ENCODE measurements at places on chromosomes 6 and 20. TPM values are rescaled to one million over a fixed set of nuclear protein-coding genes. Genes with fewer than 3 reads are reported as not detected.

DNA sequence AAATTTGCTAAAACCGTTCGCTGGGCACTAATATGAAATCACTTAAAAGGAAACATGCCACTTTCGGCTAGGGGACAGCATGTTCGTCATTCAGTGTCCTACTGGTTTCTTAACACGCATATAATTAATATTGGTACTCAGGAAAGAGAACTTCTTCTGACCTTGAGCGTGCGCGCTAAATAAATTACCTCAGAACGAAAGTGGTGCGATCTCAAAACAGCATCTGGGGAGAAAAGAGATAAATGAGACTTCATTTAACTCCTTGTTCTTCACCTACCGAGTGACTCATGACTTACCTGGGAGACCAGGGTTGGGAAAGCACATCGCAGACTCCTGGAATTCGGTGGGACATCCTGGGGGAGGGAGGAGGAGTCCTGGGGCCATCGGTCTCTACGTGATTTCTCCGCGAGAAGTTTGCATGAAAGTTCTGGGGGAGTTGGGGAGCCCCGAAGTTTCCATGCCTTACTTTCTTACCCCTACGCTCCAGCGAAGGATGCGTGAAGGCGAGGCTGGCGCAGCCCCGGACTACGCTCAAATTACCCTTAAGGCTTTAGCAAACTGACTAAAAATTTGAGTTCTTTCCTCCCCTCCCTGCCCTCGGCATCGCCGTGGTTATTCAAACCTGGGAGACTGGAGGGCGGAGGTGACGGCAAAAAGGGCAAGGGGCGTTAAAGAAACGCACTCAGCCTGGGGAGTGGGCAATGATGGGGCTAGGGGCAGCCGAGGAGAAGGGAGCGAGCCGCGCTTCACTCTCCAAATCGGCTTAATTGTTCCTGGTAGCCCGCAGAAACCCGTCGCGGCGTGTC, 1.1 kb upstream of the BEND6 start:
- peak; percentile 15 for DNase-seq

DNA sequence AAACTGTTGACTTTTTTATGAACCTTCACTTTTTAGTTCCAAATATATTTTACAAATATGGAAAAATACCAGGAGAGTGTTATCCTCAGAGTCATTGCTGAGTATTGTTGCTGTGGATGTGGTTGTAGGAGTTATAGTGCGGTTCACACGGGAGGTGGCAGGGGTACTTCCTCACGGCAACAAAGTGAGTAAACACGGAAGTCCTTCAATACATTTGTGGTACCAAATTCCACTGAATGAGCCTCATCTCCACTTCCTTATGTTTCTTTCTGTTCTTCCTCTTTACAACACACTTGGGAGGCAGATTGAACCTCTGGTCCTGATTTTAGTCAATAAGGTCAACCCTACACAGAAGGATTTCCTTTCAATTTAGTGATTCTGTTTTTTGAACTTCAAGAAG, 371.8 kb downstream of the BTBD3 start:
- no peak for DNase-seq

Gene SLC17A3
- 0.93 TPM for polyA plus RNA-seq

Gene SMIM26
- 79.9 TPM for polyA plus RNA-seq

Gene KCNS1
- 0.73 TPM for polyA plus RNA-seq

DNA sequence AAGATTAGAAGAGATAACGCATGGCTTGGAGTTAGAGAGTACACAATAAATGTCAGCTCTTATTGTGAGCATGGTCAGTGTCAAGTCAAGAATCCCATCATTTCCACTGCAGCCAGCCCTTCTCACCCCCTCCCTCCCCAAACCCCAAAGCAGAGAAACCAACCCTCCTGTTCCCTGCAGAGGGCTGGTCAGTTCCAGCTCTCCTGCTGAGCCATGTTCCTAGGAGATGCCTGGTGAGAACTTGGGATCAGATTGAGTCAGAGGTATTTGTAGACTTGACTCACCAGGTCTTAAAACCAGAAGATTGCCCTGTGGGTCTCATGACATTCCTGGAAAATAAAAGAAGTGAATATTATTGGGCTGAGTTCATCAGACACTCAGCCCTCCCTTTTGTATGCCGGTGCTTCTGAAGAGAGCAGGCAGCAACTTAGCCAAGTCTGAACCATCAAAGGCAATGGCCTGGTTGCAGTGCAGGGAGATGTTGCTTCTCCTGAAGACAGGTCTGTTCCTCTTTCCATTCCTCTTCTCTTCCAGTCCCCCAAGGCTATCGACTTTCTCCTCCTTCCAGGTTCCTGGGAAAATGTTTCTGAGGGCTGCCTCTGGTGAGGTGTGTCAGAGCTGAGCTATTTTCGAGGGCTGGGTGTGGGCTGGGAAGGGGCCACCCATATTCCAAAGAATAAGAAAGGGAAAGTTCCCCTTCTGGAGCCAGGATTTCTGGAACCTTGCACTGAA, 278.2 kb upstream of the SUPT3H start:
- DNase-seq, result no peak

DNA sequence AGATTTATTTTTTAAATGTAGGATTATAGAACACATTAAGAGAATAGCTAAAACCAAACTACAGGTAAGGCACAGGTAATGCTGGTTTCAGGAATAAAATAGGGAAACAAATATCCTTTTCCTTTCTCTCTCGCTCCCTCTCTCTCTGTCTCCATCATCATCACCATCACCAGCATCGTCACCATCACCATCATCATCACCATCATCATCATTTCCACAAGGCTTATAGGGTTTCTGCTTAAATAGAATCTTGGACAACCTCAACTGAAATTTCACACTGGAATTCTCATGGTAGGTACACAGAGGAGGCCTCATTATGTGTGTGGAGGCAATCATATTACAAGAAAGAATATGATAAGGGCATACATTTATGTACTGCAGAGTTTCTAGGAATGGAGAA, 823.6 kb downstream of the MAFB start:
- DNase-seq, result no peak

- DNase-seq, result no peak
Observed at GRCh38 chr6:148518511-148519156, 176.0 kb downstream of the SASH1 start.

- DNase-seq, result peak; percentile 21
Observed at GRCh38 chr20:461254-462198, 807 bp downstream of the TBC1D20 start.

Gene AIF1
- polyA plus RNA-seq, result 77.0 TPM

All from left renal pelvis (tissue), 4 donors.